ENCODE measurements at places on chromosomes 2 and 18. TPM values are rescaled to one million over a fixed set of nuclear protein-coding genes. Genes with fewer than 3 reads are reported as not detected.

The PSD4 gene
- 54.0 TPM for total RNA-seq

The MPP4 gene
- not detected for total RNA-seq

The SLC40A1 gene
- 44.1 TPM for total RNA-seq

- DNase-seq = no peak
Measured at GRCh38 chr2:118634876-118635275, 212.6 kb downstream of the EN1 start.

- no peak for DNase-seq
Measured at GRCh38 chr2:48173141-48173540, 266.8 kb upstream of the FBXO11 start.
